Hematopoietic multipotent progenitor cell treated with erythropoietin and hydrocortisone succinate and interleukin-3 and kit ligand, for 8 days (in vitro differentiated cells): ENCODE measurements at places on chromosomes 2 and 18.

DNA sequence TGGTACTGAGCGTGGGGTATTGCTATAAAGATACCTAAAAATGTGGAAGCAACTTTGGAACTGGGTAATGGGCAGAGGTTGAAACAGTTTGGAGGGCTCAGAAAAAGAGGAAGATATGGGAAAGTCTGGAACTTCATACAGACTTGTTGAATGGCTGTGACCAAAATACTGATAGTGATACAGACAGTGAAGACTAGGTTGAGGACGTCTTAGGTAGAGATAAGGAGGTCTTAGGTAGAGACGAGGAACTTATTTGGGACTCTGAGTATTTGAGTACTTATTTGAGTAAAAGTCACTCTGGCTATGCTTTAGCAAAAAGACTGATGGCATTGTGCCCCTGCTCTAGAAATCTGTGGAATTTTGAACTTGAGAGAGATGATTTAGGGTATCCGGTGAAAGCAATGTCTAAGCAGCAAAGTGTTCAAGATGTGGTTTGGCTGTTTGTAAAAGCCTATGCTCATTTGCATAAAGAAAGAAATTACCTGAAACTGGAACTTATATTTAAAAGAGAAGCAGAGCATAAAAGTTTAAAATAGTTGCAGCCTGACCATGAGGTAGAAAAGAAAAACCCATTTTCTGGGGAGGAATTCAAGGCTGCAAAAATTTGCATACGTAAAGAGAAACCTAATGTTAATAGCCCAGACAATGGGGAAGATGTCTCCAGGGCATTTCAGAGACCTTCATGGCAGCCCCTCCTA, 219.6 kb downstream of the PDE1A start:
- DNase-seq, result no peak

- DNase-seq, result no peak
Measured at GRCh38 chr2:189254268-189254883, 74.8 kb upstream of the COL5A2 start.

DNA sequence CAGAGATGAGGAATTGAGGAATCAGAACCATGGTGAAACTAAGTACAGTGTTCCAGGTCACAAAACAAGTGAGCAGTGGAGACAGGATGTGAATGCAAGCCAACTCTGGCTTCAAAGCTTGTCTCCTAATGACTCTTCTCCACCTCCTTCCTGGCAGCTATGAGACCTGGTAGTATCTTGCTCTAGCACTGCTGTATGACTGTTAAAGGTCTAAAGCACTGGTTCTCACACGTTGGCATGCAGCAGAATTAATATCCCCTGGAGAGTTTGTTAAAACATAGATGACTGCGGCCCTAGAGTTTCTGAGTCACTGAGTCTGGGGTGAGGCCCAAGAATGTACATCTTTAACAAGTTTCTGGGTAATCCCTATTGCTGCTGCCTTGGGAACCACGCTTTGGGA, 63.3 kb downstream of the SUCLG1 start:
- DNase-seq, result no peak

DNA sequence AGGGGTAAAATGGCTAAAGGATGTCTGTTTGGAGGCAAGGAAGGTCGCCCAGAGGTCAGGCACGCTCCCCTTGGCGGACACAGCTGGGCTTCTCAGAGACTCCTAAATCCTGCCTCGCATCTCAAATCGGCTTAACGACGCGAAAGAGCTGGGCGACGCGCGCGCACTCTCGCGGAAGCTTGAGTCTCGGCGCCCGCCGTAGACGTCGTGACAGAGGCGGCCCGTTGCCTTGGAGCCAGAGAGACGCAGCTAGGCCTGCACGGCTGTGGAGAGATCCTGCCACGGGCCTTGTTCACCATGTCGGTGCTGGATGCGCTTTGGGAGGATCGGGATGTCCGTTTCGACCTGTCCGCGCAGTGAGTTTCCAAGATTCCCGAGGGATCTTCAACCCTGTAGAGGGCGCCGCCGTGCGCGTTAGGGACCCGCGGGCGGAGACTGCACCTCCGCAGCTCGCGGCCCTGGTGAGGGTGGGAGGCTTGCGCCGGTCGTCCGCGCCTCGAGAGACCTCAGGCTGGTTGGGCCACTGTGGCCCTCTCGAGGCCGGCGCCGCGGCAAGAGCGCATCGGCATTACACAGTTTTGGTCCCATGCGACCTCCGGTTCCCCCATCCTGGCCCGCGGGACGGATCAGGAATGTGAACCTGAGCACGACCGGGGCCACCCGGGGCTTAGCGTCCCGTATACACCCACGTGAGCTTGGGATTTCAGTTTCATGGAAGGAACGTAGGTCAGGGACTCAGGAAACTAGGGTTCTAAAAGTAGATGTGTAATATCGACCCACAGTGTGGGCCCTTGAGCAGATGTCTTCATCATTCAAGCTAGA, at the start of gene BBS5:
Gene BBS5 (plus strand): TSS at position 238 of the 822 bp plus-strand sequence. CDS start 60 bp downstream, at position 298.
- DNase-seq, result peak; percentile 79

DNA sequence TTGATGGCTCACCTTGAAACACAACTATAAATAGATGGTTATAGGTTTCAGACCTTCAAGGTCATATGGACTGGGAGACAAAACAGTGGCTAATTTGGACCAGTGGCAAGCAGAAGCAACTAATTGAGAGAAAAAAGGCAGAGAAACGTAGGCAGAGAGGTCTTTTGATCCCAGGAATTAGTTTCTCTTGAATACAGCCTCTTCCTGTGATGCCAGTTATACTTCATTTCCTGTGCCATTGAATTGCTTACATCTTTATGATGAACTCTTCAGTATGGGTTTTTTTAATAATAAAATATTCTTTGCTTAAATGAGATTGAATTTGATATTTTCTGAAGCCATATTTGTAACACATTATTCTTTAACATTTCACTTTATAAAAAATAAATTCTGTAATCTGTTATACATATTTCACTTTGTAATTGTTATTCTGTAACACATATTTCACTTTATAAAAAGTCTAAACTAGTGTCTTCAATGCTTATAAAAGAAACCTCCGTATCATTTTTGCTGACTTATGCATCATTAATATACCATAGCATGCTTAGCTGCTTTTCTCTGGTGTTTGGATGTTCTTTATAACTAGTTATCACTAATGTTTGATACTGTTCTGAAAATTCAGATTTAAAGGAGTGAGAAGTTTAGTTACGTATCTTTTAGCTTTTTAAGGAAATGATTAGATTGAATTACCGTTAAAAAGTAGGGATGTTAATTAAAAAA, 8.9 kb downstream of the VAPA start:
- no peak for DNase-seq

DNA sequence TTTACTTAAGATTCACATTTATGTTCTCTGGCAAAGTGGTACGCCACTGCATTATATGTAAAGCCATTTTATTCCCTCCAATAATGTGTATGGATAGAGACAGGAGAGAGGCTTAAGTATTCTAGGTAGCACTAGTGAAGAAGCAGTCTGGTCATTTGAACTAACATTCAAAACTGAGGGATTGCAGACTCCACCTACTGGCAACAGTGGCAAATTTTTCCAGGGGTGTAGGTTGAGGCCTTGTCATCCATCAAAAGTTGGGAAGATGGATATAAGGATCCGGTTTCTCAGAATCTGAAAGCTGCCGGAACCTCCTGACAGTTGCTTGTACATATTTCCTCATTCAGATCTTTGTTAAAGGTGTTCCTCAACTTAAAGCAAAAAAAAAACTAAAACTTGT, 465.5 kb upstream of the FSHR start:
- no peak for DNase-seq

DNA sequence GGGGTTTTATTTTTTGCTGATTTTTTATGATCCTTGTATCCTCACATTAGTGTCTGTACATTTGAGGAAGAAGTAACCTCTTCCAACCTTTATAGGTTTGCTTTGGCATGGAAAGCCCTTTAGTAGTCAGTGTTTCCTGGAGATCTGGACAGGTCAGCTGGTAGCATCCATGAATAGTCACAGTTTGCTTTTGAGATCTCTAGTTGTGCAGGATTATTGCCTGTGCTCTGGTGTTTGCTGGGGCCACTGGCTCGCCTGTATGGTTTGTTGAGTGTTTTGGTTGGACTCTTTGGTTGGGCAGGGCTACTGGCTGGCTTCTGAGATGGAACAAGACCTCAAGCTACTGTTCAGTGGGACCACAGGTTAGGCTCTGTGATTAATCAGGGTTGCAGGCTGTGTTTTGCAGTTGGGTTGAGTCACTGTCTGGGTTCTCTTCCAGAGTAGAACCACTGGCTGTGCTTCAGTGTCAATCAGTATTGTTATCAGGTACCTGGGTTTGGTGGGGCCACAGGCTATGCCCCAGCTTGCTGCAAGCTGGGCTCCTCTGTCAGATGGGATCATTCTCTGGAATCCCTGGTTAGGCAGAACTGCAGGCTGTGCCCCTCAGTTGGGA, 20.0 kb downstream of the SP140L start:
- no peak for DNase-seq

- DNase-seq, result no peak
Measured at GRCh38 chr2:24877067-24877466, 43.0 kb downstream of the ADCY3 start.

DNA sequence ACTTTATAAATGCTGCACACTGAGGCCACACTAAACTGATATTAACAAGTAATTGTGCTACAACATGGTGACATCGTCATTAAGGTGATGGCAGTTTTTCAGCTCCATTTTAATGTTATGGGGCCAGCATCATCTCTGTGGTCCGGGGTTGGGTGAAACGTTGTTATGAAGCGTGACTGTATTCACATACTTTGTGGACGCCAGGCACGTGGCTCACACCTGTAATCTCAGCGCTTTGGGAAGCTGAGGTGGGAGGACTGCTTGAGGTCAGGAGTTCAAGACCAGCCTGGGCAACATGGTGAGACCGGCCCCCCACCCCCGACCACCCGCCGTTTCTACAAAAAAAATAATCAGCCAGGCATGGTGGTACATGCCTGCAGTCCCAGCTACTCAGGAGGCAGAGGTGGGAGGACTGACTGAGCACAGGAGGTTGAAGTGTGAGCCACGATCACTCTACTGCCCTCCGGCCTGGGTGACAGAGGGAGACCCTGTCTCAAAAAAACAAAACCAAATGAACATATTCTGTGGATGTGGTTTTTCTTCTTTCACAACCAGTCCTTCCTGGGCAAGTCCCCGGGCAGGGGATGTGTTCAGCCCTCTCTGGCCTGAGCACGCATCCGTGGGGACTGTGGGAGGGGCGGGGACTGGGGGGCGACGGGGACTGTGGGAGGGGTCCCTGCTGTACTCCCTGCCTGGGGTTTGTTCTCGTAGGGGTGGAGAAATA, 12.9 kb upstream of the GAL3ST2 start:
- no peak for DNase-seq
